ENCODE measurements at places on chromosomes 5 and 9. TPM values are rescaled to one million over a fixed set of nuclear protein-coding genes. Genes with fewer than 3 reads are reported as not detected.

Gene COL5A1
- 73.3 TPM for polyA plus RNA-seq

DNA sequence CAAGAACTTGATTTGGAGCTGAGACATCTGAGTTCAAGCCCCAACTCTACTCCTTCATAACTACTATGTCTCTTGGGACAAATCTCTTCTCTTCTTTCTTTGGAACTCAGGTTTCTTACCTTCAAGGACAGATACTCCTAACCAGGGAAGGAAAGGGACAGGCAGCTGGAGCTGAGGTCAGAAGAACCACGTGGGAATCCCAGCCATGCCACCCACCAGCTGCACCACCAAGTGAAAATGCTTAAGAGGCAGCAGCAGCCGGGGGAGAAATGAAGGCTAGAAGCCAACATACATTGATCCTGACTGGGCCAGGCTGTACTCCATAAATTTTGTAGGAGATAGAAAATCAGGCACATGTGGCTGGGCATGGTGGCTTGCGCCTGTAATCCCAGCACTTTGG lies 9.6 kb upstream of the OR5C1 start:
- DNase-seq, result no peak

GRCh38 chr9:16356196-16356765 lies 514.2 kb downstream of the BNC2 start:
- DNase-seq, result no peak

DNA sequence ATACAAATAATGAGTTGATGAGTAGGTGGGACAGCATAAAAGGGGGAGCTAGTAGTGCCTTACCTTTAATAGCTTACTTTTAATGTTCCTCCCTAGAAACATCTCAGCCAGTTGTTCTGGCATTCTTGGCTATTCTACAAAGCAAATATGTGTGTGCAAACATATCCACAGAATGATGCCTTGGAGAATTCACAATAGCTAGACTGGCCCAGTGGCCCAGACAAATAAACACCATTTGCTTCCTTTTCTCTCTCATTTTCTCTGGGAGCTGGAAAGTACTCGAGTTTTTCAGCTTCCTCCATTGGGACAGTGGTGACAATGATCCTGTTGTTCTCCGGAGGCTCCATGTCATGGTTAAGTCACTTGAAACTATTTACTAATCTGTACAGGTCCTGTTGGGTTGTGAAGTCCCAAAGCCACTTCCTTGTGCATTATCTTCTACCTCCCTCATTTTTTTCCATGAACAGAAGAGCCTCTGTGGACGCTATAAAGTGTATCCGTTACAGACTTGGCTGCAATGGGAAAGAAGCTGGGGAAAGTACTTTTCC lies 122.9 kb downstream of the DMAC1 start:
- no peak for DNase-seq

- DNase-seq, result no peak
Measured at GRCh38 chr5:157690690-157691433, 19.5 kb downstream of the C5orf52 start.
